Stimulated activated CD4-positive, alpha-beta T cell treated with anti-CD3 and anti-CD28 coated beads, Interleukin-12 subunit alpha, Interleukin-12 subunit beta, amount 100 ng/mL, for 48 hours (primary cell): ENCODE measurements at places on chromosomes 7 and 10.

GRCh38 chr7:24297362-24297761 lies 13.4 kb downstream of the NPY start:
- DNase-seq = no peak

- DNase-seq = no peak
Measured at GRCh38 chr7:44854644-44855364, 6.9 kb upstream of the H2AZ2 start.

DNA sequence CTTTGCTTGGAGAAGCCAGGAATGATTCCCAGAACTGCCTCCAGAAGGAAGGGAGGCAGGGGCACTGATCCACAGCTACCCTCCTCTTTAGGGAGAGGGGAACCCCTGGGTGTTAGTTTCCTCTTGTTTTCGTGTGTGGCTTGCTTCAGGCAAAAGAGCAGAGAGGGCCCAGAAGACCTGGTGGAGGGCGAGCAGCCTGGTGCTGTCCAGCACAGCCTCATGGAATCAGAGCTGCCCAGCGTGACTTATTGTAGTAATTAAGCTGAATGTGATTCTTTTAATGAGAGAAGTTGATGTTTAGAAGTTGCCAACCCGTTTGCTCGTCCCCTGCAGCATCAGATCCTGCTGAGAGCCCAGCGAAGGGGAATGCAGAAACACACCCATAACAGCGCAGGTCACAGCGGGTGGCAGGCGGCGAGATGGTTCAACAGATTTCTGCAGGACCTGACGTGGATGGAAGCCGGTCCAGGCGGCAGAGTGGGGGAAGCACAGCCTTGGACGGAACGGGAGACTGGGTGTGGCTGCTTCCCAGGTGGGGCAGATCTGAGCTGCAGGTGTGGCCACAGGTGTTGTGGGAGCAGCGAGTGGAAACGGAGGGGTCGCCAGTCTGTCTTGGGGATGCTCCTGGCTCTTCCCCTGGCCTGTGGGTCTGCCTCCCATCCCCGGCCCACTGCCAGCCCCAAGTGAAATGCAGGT lies 53.7 kb upstream of the SHH start:
- DNase-seq = no peak

DNA sequence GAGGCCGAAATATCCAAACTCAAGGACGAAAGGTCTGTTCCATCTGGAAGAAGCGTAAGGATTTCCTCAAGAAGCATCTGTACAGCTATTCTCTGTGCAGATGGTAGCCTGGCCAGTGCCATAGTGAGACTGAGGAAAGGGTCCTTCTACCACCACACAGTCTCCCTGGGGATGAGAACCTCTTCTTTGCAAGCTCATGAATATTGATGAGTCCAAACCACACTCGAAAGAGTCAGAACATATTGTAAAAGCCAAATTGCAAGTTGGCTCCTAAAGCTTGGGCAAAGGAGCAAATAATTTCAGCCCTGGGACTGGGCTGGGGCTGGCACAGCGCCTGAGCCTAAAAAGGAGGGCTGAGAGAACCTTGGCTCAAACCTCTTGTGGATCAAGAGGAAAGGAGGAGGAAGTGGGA lies 66.1 kb upstream of the PIP4K2A start:
- no peak for DNase-seq
